ENCODE measurements at places on chromosomes 3 and 15.

GRCh38 chr3:143330296-143330868, 210.8 kb downstream of the CHST2 start:
- DNase-seq, result no peak

- no peak for DNase-seq
Measured at GRCh38 chr3:167484551-167484950, 10.7 kb upstream of the SERPINI2 start.

- DNase-seq, result no peak
Measured at GRCh38 chr3:31300456-31301443, 232.0 kb upstream of the STT3B start.

DNA sequence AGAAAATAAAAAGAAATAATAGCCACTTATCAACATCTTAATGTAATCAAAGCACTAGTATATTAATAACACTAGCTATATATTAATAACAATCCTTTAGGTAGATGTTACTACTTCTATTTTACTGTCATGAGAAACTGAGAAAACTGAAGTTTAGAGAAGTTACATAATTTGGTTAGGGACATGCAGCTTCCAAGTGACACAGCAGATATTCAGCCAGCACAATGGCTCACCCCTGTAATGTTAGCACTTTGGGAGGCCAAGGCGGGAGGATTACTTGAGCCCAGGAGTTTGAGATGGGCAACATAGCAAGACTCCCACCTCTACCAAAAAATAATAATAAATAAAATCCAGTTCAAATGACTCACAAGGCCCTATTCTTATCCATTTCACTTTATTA, 1.9 kb upstream of the UBR1 start:
- no peak for DNase-seq

DNA sequence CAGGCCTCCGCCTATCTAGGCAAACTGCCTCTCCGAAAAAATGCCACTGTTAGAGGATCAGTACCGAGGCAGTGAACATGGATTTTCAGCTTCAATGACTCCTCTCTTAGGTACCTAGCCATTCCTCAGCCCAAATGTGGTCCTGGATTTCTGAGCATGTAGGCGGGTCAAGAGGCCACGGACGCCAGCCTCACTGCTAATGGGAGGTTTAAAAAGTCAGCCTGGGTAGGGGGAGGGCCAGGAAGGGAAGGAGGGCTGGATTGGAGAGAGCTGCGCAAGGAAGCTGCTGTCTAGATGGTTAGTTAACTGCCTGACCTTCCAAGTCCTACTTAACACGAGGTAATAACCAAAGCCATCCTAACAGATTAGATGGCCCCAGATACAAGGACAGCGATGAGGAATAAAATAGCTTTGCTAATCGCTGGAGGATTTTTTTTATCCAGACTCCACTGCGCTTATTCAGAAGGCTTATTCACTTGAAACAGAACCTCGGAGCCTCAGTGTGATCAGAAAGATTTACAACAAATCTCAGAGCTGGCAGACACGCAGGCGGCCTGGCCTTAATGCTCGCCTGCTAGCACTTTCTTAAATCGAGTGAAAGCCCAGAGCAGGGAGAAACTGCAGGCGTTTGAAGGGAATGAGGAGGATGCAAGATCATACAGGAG, 34.3 kb downstream of the TLE3 start:
- DNase-seq, result no peak

- no peak for DNase-seq
Measured at GRCh38 chr3:13307041-13307440, 113.1 kb downstream of the NUP210 start.

DNA sequence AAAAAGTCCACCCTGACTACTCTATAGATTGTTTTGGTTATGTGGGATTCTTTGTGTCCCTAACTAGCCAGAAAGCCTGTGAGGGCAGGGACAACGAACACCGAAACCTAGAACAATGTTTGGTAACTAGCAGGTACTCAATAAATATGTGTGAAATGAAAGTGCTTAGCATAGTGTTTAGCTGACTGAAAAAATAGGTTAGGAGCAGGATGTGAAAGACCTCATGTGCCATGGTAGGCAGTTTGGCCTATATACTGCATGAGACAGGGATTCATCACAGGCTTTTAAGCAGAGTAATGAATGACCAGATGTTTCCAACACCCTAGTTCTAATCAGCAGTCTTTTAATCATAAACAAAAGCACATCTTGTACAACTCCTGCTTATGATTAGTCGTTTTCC, 64.2 kb downstream of the MYO5A start:
- no peak for DNase-seq

- no peak for DNase-seq
Measured at GRCh38 chr15:29749365-29750086, 72.7 kb downstream of the TJP1 start.

DNA sequence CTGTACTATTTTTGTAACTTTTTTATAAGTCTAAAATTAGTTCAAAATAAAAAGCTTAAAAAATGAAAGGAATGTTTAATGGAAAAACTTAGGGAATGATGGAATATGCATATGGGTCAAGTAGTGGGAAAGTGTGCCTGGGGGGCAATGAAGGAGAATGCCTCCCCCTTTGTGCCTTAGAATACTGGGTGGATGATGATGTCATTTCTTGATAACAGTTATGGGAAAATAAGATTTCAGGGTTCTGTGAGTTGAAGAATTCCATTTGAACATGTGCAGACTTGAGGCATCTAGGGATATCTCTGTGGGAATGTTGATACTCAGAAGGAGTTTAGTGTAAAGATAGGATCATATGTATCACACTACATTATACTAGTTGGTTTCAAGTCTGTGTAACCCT, 13.8 kb downstream of the WDR93 start:
- no peak for DNase-seq

DNA sequence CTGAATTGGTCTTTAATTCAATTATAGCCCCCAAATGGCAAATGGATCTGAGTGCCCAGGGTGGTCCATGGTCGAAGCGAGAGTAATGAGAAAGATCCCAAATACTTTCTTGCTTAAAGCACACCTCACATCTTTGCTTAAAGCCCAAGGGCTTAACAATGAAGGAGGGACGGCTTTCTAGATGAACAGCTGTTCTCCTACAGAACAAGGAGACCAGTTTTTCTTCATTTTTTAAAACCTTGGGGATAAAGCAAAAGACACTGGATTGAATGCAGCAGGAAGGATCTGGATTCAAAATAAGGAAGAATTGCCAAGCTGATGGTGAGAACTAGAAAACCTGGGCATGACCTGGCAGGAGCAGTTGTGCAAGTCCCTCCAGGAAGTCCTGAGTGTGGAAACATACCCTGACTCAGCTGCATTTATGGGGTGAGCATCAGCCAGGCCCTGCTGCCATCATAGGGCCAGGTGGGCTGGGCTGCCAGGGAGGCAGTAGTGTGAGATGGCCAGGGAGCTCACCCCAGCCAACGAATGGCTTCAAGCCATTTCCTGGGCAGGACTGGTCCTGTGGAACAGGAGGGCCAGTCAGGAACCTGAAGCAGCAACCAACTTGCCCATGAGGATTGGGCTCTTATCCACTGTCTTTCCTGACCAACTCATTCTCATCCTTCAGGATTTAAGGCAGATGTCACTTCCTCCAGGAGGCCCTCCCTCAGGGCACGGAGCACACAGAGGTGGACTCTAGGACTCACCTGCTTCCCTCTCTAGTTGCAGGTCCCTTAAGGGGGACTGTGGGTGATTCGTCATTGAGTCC, 18.4 kb upstream of the RHCG start:
- DNase-seq, result no peak

DNA sequence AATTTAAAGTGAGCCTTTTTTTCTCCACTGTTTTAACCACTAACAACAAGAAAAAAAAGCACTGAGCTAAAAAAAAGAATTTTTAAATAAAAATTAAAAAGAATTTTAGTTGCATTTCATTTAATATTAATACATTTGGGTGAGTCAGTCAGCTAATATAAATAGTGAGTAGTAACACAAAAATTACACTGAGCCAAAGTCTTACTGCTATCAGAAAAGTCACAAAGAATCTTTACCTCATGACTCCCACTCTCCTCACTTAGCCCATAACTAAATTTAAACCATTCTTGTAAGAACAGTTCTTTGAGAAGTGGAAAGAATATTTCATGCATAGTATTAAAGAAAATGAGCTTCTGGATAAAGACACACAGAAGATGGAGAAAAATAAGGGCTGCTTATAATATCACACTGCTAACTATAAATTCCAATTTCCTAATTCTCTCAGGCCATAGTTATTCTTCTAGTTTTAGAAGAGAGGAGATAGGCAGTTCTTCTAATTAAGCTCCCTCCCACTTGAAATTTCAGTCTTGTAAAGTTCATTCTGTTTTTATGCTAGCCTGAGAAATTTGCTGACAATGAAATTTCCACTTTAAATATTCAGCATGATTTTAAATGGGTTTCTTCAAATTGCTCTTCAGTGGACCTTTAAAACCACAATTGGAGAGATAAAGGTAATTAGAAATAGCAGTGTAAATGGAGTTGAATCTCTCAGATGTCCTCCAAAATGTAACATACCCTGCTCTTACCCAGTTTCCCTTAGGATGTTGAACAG, 17.6 kb downstream of the SHQ1 start:
- no peak for DNase-seq

DNA sequence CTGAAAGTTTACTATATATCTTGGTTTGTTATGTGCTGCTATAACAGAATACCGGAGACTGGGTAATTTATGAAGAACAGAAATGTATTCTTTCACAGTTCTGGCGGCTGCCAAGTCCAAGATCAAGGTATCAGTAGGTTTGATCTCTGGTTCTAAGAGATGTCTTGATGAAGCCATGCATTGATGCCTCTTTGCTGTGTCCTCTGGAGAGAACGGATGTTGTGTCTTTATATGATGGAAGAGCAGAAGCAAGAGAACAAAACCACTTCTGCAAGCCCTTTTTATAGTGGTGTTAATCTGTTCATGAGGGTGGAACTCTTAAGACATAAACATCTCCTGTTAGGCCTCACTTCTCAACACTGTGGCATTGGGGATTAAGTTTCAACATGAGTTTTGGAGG, 62.7 kb downstream of the TCF12 start:
- no peak for DNase-seq

GRCh38 chr15:69647142-69647513, 194.5 kb downstream of the RPLP1 start:
- DNase-seq, result no peak

DNA sequence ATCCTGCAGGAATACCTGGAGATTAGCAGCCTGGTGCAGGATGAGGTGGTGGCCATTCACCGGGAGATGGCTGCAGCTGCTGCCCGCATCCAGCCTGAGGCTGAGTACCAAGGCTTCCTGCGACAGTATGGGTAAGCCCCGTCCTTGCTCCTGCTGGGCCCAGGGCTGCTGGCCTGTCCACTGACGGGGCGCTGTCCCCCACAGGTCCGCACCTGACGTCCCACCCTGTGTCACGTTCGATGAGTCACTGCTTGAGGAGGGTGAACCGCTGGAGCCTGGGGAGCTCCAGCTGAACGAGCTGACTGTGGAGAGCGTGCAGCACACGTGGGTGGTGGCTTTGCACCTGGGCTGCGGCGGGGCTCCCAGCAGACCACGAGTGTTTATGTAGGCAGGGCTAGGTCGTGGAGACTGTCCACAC, 5.0 kb downstream of the FES start:
- no peak for DNase-seq

DNA sequence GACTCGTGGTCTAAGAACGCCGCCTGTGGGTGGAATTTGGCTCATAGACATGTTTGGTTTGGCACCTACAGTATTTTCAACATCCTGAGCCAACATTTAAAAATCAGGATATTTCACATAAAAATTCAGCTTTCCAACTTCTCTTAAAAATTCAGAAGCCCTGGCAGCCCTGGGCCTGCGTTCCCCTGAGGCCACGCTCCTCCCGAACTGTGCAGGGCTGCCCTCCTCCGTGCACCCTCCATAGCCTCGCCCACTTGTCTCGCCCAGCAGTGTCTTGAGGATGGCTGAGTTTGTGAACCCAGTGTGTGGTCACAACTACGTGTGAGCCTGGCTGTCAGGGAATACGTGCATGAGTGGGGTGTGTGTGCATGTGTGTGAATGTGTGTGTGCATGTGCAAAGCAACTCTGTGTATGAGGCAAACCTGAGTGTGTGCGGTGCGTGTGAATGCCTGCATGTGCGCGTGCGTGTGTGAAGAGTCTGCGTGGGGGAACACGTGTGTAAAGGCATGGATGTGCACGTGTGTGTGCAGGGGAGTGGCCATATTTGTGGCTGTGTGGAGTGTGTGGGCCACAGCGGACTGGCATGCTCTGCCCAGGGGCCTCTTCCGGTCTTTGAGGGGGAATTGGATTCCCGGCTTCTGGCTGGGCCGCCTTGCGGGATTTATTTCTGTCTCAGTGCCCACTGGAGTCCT, 30.9 kb downstream of the PTH1R start:
- no peak for DNase-seq

GRCh38 chr3:64220161-64220914, 4.9 kb downstream of the PRICKLE2 start:
- no peak for DNase-seq

DNA sequence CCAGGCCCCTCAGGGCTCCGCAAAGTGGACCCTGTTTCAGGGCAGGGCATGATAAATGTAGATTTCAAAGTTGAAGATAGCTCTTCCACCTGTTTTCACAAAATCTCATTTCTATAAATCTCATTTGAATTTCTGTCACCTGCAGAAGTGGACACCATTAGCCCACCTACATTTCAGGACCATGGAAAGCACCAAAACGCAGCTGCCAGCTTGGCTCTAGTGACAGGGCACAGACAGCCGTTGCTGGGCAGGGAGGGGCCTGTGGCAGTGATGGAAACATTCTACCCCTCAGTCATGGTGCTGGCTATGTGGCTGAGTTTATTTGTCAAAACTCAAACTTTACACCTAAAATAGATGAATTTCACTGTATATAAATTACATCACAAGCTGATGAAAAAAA, 40.4 kb downstream of the PRR23E start:
- DNase-seq, result no peak

DNA sequence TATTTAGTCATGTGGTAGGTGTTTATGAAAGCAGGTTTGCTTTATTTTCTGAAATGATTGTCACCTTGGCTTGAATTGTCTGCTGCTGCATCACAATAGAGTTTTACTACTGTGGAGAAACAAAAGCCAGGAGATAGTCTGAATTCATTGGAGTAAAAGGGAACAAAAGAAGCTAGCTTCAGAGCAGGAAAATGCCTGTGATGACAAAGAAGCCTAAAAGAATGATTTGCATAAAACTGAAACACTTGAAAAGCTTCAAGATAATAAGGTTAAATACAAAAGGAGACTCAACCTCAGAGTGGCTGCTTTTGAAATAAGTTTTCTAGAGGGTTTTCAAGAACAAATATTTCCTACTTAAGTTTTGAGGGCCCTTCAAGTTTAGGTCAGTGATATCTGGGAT, 138.3 kb downstream of the PTPRG start:
- no peak for DNase-seq

- DNase-seq, result peak; percentile 70
Measured at GRCh38 chr3:170358042-170359010, 811 bp downstream of the SKIL start.

DNA sequence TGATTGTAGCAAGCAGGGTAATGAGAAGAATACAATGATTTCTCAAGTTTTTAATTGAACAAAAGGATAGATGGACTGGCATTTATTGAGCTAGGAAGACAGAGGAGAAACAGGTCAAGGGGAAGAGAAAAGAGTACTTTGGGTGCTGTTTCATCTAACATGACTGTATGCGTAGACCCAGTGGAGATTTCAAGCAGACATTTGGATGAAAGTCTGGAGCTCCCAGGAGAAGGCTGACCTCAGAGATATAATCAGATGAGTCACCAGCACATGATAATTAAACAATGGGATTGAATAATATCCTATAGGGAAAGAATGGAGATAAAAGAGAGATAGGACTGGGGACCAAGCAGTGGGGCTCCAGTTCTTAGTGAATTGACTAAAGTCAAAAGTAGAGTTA, 194.9 kb downstream of the ARRDC4 start:
- DNase-seq, result no peak

- no peak for DNase-seq
Measured at GRCh38 chr3:151544164-151544548, 83.3 kb upstream of the IGSF10 start.

Measured in anterior cingulate cortex (tissue), 58 donors.